DMS79 treated with DMSO at 0.1 percent for 48 hours (cell line): ENCODE measurements at places on chromosomes 1 and 21.

- no peak for DNase-seq
Observed at GRCh38 chr1:76998582-76999223, 131.4 kb downstream of the ST6GALNAC5 start.

- no peak for DNase-seq
Observed at GRCh38 chr1:1223321-1223720, 8.5 kb downstream of the SDF4 start.

GRCh38 chr1:113125517-113125916, 52.5 kb downstream of the LRIG2 start:
- no peak for DNase-seq

DNA sequence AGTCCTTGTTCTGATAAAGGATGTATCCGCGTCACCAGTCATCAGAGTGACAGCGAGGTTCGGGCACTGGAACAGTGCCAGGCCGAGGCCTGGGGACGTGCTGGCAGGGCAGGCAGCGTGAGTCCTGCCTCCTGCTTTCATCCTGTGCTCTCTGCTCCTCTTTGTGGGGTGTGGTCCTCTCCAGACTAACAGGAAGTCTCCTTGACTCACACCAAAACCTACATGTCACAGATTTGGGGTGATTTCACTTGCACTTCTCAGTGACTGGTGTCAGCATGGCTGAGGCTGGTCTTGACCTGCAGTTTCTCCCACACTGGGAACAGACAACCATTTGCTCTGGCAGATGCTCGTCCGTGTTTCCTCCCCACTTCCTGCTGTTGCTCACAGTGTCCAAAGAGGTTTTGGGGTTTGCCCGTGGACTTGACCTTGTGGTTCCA, 8.8 kb upstream of the NLRP3 start:
- DNase-seq, result no peak

DNA sequence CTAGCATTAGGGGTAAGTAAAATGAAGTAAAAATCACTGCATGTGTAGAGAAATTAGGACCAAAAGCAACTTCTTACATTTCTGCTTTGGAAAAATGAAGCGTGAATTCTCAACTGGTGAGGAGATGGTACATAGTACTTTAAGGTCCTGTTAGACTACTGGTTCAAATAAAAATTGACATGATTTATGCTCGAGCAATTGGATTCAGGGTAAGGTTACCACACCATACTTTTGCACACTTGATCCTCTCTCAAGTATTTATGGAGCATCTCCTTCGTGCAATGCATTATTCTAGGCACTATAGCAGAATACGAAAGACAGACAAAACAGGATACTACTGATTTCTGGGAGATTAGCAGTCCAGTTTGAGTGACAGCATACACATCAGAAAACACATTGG, 66.2 kb downstream of the BRINP2 start:
- no peak for DNase-seq

- no peak for DNase-seq
Observed at GRCh38 chr1:248857749-248858095, 1.2 kb downstream of the ZNF692 start.
